ENCODE measurements at places on chromosomes 2 and 18. TPM values are rescaled to one million over a fixed set of nuclear protein-coding genes. Genes with fewer than 3 reads are reported as not detected.
A peak's percentile ranks its signal among the peaks of the same experiment; 100 is the strongest.

DNA sequence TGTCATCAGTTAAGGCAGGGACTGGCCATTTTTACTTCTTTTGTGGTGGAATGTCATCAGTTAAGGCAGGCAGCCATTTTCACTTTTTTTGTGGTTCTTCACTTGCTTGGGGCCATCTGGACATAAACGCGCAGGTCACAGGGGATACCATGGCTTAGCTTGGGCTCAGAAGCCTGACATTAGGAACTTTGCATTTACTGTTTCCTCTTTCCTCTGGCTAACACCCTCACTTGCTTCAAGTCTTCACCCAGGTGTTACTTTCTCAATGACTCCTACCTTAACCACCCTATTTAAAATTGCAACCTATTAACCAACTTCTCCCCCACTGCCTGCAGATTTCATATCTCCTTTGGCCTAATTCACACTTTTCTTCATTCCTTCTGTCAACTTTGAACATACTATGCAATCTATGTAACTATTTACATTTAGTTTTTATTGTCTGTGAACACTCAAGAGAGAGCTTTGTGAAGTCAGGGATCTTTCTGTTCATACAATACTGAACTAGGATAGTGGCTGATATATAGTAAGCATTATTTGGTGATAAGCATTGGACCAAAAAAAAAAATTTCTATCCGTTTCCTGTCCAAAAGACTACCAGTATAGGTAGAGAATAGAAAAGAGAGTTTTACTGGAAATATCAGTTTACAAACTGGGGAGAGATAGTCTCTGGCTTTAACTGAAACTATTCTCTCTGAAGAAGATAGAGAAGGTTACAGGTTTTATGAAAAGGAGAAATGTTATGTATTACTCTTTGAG is 600.1 kb upstream of the ZNF804A start:
- H3K4me3 ChIP-seq, result no peak overlapping the region
- no peaks in the 10 kb centered on the region for H3K36me3 ChIP-seq
- DNase-seq, result peak; percentile 14

- H3K4me3 ChIP-seq, result no peak overlapping the region
- H3K27ac ChIP-seq, result no peak overlapping the region
- H3K27me3 ChIP-seq, result no peaks in the 10 kb centered on the region
- peaks cover 13% of the 10 kb centered on the region for H3K4me1 ChIP-seq
These were observed 61.8 kb upstream of the RBM44 start for GRCh38 chr2:237736783-237737182.

DNA sequence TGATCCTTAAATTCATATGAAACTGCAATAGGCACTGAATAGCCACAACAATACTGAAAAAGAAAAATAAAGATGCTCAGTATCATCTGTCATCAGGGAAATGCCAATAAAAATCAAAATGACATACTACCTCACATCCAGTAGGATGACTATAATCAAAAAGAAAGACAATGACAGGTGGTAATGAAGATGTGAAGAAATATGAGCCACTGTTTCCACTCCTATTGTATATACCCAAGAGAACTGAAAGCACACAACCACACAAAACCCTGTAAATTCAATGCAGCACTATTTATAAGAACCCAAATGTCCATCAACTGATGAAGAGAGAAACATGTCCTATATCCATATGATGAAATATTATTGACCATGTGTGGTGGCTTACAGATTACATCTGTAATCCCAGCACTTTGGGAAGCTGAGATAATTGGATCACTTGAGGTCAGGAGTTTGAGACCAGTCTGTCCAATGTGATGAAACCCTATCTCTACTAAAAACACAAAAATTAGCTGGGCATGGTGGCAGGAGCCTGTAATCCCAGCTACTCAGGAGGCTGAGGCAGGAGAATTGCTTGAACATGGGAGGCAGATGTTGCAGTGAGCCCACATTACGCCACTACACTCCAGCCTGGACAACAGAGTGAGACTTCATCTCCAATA is 39.9 kb downstream of the MAP3K2 start:
- H3K4me3 ChIP-seq, result no peak overlapping the region
- no peak for DNase-seq
- H3K27me3 ChIP-seq, result no peaks in the 10 kb centered on the region
- no peaks in the 10 kb centered on the region for H3K36me3 ChIP-seq

GRCh38 chr2:37323781-37324535 is 675 bp downstream of the PRKD3 start:
- peak; percentile 55 for DNase-seq
- no peaks in the 10 kb centered on the region for H3K36me3 ChIP-seq
- no peaks in the 10 kb centered on the region for H3K27me3 ChIP-seq
- H3K4me1 ChIP-seq, result peaks cover 26% of the 10 kb centered on the region

DNA sequence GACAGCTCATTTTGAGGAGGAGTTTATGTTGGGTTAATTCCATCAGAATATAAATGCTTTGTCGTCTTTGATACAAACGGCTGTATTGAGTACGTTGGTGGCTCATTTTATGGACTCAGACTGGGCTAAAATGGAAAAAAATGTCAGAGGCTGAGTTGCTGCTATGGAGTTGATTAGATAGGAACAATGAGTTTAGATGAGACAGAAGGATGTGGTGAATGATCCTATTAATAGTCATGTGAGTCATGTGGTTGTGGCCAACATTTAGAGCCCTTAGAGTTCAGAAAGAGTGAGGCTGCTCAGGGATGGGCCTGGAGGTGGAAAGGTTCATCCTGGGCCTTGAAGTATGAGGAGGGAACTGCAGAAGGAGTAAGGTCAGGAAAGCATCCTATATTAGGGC is 434.2 kb downstream of the MEIS1 start:
- H3K27ac ChIP-seq, result no peak overlapping the region
- H3K4me3 ChIP-seq, result no peak overlapping the region
- no peaks in the 10 kb centered on the region for H3K27me3 ChIP-seq
- DNase-seq, result peak; percentile 53
- H3K4me1 ChIP-seq, result peaks cover 26% of the 10 kb centered on the region

DNA sequence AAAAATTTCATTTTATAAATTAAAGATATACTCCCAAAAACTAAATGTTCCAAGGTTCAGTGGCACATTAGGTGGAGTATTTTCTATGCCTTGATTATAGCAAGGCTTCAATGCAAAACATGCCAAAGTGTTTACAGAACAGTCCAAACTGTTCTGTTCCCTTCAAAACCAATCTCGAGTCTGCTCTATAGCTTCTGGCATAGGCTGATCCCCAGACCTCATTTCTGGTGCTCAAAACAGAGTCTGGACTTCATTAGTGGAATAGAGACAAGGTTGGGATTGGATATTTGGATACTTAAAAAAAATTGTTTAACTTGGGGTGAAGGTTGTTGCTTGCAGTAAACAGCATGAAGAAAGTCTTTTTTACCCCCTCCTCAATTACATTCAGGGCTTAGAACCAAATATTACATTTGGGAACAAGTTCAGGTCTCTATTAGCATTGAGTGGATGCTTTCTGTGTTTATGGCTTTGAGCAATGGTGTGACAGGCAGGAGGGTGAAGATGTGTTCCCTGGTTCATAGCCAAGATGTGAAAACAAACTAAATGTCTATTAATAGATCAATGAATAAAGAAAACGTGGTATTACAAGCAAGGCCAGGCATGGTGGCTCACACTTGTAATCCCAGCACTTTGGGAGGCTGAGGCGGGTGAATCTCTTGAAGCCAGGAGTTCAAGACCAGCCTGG is 208.1 kb upstream of the RND3 start:
- no peak for DNase-seq
- no peak overlapping the region for H3K27ac ChIP-seq
- no peaks in the 10 kb centered on the region for H3K36me3 ChIP-seq
- no peaks in the 10 kb centered on the region for H3K27me3 ChIP-seq
- no peak overlapping the region for H3K4me3 ChIP-seq

DNA sequence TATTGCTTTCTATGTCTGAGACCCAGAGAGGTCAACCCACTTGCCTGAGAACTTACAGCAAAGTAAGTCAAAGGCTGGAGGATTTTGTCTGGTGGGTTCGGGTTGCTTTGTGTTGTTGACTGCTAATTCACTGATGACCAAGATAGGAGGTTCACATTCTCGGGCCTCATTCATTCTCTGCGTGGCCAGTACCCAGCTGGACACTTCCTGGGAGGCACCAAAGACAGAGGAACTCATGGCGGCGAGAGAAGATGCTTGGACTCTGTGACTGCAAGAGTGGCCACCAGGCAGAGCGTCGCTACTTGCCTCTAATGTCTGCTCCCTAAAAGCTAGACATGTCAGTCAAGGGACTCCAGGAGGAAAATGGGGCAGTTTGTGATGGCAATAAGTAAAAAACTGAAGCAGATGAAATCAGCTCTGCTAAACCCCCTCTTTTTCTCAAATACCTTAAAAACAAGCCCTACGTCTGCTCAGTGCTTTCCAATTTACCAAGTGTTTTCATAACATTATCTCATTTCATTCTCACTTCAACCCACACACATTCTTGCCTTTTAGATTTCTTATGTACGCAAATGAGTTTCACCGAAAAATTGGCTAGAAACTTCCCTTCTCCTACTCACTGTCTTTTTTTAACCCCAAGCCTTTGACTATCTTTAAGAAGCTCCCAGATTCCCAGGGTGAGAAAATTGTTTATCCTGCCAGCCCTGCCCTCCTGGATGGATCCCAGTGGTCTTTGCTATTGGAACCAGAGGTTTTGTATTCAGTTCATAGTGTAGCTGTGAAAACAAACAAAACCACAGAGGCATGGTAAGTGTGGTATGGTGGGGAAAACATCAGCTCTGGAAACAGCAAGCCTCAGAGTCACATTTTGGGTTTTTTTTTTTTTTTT is 4.9 kb upstream of the LBH start:
- no peak overlapping the region for H3K27ac ChIP-seq
- no peaks in the 10 kb centered on the region for H3K36me3 ChIP-seq
- no peak overlapping the region for H3K4me3 ChIP-seq
- H3K27me3 ChIP-seq, result peaks cover 13% of the 10 kb centered on the region
- 0 out of 2 replicates have a peak, but pooled peaks cover under 1% of the 10 kb centered on the region for H3K4me1 ChIP-seq

GRCh38 chr2:186950694-186951093 is 101.7 kb upstream of the ZSWIM2 start:
- DNase-seq, result peak; percentile 71

DNA sequence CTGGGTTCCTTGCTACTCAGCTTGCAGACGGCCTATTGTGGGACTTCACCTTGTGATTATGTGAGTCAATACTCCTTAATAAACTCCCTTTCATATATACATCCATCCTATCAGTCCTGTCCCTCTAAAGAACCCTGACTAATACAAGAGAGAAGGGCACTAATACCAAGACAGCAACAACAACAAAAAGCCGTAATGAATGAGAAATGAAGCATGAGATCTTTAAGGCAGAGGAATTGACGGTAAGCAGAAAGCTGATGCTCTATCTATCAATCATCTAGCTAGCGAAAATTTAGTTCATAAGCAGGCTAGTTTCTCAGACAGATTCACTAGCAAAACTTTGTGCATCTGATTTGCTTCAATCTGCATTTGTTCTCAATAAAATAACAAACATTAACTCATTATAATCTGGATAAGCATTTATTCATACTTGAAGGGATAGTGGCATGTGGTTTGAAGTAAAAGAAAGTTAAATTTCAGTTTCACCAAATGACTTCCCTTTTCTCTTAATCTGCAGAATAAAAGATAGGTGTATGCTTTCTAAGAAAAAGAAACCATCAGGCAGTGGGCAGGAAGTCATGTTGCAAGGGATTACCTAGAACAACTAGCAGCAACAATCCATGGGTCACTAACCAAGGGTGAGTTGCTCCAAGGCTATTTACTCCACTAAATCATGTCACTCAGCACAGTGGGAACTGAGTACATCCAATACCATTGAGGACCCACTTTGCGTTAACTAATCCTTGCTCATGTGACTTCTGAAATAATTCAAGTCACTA is 376.5 kb downstream of the TMEM182 start:
- H3K27ac ChIP-seq, result no peak overlapping the region
- H3K36me3 ChIP-seq, result no peaks in the 10 kb centered on the region
- no peak for DNase-seq

DNA sequence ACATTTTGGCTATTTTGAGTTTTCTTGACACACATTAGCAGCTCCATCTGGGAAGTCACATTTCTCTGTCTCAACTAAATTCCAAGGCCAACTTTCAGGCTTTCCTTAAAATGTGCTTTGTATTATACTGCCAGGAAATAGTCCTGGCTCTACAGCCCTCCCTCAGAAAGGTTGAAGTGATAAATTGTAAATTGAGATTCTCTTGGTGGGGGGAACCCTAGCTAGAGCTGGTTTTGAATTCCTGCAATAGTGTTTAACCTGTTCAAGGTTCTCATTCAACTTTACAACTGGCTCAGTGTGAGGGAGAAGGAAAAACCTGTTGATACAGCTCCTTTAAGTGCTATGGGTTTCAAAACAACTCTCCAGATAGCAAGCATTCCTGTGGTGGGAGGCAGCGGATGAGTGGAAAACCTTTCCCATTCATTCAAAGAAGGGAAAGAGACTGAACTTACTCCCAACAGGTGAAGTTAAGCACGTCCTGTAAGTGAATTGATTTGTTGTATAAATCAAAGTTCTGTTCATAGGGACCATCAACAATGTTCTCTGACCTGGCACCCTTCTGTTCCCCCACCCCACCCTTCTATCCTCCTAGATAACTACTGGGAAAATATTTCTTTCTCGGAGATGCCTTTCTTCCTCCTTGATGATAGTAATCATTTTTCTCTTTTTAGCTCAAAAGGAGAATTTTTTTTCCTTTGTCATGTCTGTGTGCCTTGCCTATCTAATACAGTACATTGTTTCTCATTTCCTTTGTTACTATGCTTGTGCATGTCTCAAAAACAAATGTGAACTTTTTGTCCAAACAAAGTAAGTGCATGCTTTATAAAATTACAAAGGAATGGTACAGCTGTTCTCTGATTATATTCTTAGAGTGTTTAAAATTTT is 44.2 kb upstream of the SLC39A10 start:
- H3K4me1 ChIP-seq, result peaks cover 17% of the 10 kb centered on the region
- DNase-seq, result peak; percentile 67
- no peak overlapping the region for H3K4me3 ChIP-seq
- no peak overlapping the region for H3K27ac ChIP-seq
- H3K27me3 ChIP-seq, result no peaks in the 10 kb centered on the region

- 0 out of 2 replicates have a peak overlapping the region, but pooled peaks have one; percentile 98 for H3K27ac ChIP-seq
- no peaks in the 10 kb centered on the region for H3K36me3 ChIP-seq
- peaks cover 27% of the 10 kb centered on the region for H3K4me1 ChIP-seq
- no peak overlapping the region for H3K4me3 ChIP-seq
- H3K27me3 ChIP-seq, result no peaks in the 10 kb centered on the region
These were observed 55.9 kb downstream of the ZFP36L2 start for GRCh38 chr2:43170405-43171105.

DNA sequence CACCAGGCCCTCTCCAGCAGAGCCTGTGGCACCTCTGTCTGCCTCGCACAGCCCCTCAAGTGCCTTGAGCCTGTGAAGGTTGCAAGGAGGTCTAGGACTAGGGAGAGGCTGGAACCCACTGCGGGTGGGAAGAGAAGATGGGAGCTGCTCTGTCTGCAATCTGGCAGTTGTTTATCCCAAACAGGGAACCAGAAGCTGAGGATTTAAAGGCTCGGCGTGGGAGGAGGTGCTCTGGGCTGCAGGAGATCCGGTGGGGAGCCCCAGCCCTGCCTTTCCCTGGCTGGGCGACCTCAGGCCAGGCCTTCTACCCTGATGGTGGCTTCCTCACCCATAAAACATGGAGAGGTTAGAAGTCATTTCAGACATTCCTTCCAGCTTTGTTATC is 174.1 kb downstream of the SMAD7 start:
- H3K36me3 ChIP-seq, result no peaks in the 10 kb centered on the region
- H3K4me3 ChIP-seq, result no peak overlapping the region

GRCh38 chr2:192044496-192044895 is 150.2 kb downstream of the TMEFF2 start:
- no peaks in the 10 kb centered on the region for H3K27me3 ChIP-seq
- H3K36me3 ChIP-seq, result no peaks in the 10 kb centered on the region
- H3K4me1 ChIP-seq, result no peaks in the 10 kb centered on the region

Gene PTPRN
- not detected for total RNA-seq

Gene NGEF
- total RNA-seq, result 71.3 TPM

Gene PARD6G
- 5.4 TPM for total RNA-seq

Gene CROCC2
- total RNA-seq, result not detected

Gene UGT1A8
- 0.46 TPM for total RNA-seq

Gene BMP10
- total RNA-seq, result not detected

Gene SALL3
- total RNA-seq, result not detected

Gene NTSR2
- total RNA-seq, result not detected

Data from PC-3 (cell line).